ENCODE measurements at places on chromosomes 6 and 20.

DNA sequence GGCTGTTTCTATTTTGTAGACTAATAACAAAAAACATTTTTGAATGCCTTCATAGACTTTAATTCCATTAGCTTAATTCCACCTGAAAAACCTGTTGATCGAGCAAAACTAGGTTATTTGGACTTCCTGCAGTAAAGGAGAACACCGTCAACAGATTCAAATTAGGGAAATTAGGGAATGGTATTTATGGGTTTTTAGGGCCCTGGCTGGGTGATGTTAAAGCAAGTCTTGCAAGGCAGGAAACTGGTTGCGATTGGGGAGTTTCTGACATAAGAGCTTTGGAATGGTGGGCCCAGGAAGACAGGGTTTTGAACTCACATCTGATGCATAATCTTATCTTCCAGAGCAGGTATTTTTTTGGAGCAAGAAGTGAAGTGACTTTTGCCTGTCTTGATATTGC, 40.1 kb upstream of the TFAP2C start:
- DNase-seq: no peak

DNA sequence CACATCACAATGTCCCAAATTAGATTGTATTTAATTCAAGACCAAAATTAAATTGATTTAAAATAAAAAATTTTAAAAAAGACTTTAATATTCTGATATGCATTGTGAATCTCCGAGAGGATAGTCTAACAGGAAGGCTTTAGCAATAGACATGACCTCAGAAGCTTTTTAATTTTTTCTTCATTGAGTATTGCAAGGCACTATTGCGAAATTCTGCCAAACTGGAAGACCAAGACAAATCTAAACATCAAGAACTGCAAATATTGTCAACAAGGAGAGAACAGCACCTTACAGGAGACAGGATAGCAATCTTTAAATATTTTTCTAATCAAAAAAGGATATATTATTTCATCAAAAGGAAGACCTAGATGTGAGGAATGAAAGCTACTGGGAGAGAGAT, 56.9 kb downstream of the BMP5 start:
- DNase-seq: no peak

DNA sequence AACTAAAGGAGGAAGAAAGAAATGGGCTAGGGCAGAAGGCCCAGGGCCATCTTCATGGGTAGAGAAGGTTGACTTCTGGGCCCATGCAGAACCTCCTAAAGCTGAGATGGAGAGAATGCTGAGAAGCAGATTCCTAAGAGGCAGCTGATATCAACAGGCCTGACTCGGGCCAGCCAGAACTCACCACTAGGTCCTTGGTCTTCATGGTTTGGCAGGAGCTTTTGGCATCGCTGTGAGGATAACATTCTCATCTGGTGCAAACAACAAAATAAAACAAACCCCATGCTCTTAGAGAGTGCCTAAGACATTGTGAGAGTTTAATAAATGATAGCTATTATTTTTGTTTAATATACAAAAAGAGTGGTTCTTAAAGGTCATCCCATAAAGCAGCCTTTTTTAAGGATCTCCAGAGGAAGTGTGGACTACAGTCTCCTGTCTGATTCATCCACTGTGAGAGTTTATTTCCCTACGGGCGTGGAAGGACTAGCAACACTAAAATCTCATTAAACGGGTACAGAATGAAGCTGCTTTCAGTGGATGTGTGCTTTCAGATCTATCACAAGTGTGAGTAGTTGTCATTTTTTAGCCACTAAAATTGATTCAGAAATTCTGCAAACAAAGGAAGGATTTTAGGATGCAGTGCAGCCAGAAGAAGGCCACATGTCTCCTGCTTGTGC, 160.0 kb downstream of the PLCB4 start:
- DNase-seq: no peak

- DNase-seq: peak; percentile 48
Measured at GRCh38 chr6:3227363-3228045, at the start of gene TUBB2B. Gene TUBB2B (minus strand): TSS chr6:3227653. CDS start chr6:3227543, 110 bp downstream.

DNA sequence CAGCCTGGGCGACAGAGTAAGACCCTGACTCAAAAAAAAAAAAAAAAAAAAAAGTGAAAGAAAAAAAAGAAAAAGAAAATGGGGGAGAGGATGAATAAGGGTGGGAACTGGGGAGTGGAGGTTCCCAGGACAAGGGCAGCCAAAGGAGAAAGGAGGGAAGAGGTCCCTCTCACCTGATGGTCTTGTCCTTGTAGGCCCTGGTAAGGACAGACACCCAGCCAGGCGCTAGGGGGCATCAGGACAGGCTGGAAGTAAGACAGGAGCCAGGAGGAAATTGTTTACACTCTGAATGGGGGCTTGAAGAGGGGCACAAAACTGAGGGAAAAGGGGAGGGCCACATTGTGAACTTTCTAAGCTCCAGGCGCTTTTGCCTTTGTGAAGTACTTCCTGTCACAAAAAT, 2.3 kb upstream of the ALDH5A1 start:
- DNase-seq: peak; percentile 32

- peak; percentile 42 for DNase-seq
Measured at GRCh38 chr6:47414423-47415167, 63.0 kb upstream of the CD2AP start.

Data from EL (cell line).